ENCODE measurements at places on chromosomes 6 and 20.

DNA sequence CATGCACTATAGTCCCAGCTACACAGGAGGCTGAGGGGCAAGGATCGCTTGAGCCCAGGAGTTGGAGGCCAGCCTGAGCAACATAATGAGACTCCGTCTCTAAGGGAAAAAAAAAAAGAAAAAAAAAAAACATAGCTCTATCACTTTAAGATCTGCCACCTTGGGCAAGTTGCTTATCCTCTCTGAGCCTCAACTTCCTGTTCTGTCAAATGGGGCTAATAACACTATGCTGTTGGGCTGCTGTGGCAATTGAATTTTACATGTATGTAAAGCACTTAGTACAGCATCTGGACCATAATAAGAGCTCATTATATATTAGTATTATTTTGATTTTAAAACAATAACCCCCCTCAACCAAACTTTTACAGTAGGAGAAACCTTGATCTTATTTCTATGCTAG lies 141.5 kb downstream of the ATXN1 start:
- DNase-seq, result no peak
- H3K4me1 ChIP-seq, result peaks cover 2% of the 10 kb centered on the region
- no peak overlapping the region for H3K27ac ChIP-seq
- H3K36me3 ChIP-seq, result no peaks in the 10 kb centered on the region
- H3K4me3 ChIP-seq, result no peak overlapping the region

DNA sequence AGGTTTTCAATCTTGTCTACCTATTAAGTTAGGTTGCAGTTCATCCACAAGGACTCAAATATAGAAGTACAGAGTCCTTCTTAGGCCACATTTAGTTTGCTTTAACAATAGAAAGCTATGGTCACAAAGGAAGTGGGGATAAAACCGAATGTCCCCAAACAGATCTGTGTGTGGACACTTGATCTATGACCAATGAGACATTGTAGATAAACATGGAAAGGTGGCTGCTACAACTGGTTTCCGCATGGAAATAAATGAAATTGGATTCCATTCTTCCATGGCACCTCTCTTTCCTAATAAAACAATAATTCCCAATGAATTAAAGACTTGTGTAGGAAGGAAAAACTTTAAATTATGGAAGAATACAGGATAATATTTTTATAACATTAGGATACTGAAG lies 20.4 kb upstream of the DOK5 start:
- H3K4me1 ChIP-seq, result no peaks in the 10 kb centered on the region
- no peaks in the 10 kb centered on the region for H3K36me3 ChIP-seq
- no peak overlapping the region for H3K27ac ChIP-seq
- no peak for DNase-seq
- no peak overlapping the region for H3K4me3 ChIP-seq
- no peaks in the 10 kb centered on the region for H3K27me3 ChIP-seq

- H3K4me1 ChIP-seq, result peaks cover 15% of the 10 kb centered on the region
- DNase-seq, result no peak
- H3K4me3 ChIP-seq, result no peak overlapping the region
- peaks cover 12% of the 10 kb centered on the region for H3K36me3 ChIP-seq
Observed at GRCh38 chr20:34369265-34369664, 6.2 kb downstream of the ITCH start.

- no peaks in the 10 kb centered on the region for H3K4me1 ChIP-seq
- no peaks in the 10 kb centered on the region for H3K27me3 ChIP-seq
- no peak overlapping the region for H3K4me3 ChIP-seq
- H3K27ac ChIP-seq, result no peak overlapping the region
- H3K36me3 ChIP-seq, result no peaks in the 10 kb centered on the region
Observed at GRCh38 chr20:61447952-61448351, 195.9 kb downstream of the CDH4 start.

- peaks cover 3% of the 10 kb centered on the region for H3K4me1 ChIP-seq
- peak overlapping the region; percentile 23 for H3K4me3 ChIP-seq
- H3K36me3 ChIP-seq, result no peaks in the 10 kb centered on the region
- DNase-seq, result peak; percentile 40
Observed at GRCh38 chr6:26607434-26608230, 10.9 kb downstream of the ABT1 start.

DNA sequence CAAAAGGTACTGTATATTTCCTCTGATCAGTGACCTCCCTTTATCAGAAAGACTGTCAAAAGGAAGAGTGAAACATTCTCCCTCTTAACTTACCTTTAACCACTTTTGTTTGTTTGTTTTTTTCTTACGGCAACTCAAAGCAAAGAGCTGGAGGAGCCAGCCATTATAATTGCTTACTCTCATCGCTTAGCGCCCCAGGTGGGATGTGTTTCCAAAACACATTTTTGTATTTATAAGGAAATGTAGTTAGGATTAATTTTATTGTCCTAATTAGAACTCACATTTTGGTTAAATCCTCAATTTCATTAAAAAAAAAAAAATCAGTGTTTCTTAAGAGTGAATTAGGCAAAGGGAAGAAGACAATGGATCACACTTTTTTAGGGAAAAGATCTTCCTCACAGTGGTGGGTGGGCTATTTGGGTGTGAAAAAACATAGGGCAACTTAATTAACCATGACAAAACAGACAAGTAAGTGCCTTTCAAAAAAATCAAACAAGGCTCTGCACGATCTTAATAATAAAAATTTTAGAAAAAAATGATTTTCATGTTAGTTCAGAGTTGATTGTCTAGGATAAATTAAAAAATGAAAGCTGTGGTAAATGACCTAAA lies 1.2 kb upstream of the PHACTR2 start:
- no peak overlapping the region for H3K4me3 ChIP-seq
- H3K27me3 ChIP-seq, result no peaks in the 10 kb centered on the region
- DNase-seq, result no peak

Measured in effector memory CD4-positive, alpha-beta T cell (primary cell).